Erythroblast (primary cell): ENCODE measurements at places on chromosomes 3 and 15.

DNA sequence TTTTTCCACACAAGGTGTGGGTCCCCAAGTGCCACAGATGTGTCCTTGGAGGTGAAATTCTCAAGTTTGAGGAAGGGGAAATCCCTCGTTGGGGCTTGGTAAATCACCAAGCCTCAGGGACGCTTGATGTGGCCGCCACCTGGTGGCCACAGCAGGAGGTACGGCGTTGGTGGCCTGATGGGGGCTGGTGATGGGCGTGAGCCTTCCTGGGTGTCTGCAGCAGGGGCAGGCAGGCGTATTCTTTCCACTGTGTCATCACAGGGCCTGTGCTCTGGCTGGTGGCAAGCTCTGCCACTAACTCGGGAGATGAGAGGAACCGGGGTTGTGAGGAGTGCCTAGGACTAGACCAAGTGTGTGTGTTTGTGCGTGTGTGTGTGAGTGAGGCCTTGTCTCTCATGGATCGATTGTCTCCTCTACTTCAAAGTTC lies 4.2 kb downstream of the ACOX2 start:
- DNase-seq = peak; percentile 89

GRCh38 chr3:146160321-146160963 lies 542 bp downstream of the PLOD2 start:
- DNase-seq = peak; percentile 22

DNA sequence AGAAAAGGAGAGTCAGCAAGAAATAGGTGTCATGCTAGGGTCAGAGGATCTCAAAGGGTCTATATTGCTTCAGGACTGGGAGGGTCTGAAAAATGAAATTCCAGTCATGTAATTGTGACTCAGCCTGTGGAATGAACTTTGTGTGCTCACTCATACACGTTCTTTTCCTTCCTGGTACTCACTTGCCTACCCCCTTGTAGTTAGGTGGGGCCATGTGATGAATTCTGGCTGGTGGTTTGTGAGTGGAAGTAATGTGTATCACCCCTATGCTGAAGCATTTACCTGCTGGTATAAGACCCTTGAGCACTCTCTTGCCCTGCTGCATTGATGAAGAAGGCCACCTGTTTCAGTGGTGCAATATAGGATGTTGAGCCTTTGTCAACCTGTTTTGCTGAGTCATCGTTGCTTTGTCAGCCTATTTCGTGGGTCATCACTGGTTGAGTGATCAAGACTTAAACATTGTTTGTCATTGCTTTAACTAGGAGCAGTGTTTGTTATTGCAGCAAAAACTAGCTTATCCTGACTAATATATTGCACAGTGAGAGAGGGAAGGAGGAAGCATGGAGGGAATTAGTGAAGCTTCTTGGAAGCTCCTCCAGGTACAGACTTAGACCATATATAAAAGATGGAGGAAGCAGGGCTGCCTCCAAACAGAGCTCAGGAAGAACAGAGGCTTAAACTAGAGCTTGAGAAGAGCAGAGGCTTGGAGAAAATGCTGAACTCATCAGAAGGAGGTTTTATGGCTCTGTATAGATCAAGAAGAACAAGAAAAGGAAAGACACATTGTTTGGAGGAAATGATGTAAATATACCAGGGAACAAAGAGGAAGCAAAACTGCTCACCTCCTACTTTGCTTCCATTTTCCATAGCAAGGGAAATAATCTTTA lies 28.9 kb downstream of the TLNRD1 start:
- DNase-seq = no peak

- no peak for DNase-seq
These were observed 3.7 kb upstream of the CCR2 start for GRCh38 chr3:46350262-46350565.
